Activated gamma-delta T cell treated with Interleukin-2 at 50 U/mL for 16 hours (primary cell): ENCODE measurements at places on chromosomes 5 and 9.
A peak's percentile ranks its signal among the peaks of the same experiment; 100 is the strongest.

DNA sequence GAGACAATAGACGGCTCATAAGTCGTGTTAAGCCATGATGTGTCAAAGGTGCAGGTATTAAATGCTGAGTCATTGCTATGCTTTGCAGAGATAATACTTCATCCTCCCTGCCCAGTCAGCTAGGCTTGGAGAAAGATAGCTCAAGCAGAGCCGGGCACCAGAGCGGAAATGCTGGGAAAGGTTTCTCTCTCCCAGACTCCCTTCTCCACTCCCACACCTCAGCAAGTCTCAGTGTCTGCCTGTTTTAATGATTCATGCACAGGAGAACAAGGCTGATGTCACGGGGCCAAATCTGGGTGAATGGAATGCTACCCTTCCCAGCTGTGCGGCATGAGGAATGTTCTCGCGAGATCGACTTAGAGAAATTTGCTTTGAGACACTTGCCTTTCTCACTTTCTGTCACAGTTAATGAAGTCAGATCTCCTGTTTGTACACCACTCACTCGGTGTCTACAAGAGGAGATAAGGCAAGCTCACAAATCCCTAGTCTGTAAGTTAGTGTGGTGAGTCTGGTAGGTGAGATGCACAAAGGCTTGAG, 204.4 kb downstream of the EFNA5 start:
- no peak for DNase-seq

- no peak for DNase-seq
Measured at GRCh38 chr9:75372499-75373268, 284.4 kb downstream of the OSTF1 start.

DNA sequence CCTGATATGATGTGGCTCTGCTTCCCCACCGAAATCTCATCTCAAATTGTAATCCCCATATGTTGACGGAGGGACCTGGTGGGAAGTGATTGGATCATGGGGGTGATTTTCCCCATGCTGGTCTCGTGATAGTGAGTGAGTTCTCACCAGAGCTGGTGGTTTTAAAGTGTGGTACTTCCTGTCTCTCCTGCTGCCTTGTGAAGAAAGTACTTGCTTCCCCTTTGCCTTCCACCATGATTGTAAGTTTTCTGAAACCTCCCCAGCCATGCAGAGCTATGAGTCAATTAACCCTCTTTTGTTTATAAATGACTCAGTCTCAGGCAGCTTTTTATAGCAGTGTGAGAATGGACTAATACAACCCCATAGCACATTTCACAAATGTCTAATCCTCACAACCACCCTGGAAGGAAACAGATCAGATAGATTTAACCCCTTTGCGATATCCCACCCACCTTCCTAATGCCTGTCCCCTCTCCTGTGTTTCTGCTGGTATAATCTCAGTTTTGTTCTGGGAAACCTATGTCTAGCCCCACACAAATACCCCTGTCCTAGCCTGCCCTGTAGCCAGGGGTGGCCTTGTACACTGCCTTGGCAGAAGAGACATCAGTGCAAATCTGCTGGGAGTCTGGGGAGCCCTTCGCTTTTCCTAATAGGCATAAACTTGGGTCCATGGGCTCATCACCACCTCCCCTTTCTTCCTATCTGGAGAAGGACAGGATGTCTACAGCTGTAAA, 157.0 kb upstream of the RAI14 start:
- no peak for DNase-seq

DNA sequence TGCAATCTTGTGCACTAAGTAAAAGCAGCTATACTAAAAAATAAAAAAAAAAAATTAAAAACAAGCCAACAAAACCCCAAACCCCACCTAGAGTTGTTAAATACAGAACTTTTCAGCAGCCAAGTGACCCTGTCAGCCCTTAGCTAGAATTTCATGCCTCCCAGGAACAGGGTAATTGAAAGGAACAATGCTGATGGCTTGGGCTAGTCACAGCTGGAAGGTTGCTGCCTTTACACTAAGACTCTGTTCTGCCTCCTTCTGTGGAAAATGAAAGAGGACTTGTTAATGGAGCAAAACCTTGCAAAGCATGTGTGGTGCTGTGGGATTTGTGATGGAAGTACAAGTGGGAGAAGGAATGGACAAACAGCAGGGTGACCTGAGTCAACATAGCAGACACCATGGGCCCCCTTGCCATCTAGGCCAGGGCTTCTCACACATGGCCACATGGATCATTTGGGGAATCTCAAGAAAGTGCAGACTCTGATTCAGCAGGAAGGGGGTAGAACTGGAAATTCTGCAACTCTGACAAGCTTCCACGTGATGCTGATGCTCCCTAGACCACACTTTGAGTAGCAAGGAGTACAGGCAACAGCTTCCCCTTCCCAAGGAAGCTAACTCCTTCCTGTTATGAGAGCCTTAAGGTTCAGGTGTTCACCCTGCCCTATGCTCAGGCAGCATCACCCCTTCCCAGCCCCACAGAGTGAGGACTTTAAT, 14.9 kb upstream of the TMEM252 start:
- no peak for DNase-seq

GRCh38 chr5:72829707-72830106, 13.2 kb downstream of the TNPO1 start:
- no peak for DNase-seq

GRCh38 chr9:23232831-23233230, 593.2 kb downstream of the ELAVL2 start:
- DNase-seq: no peak

GRCh38 chr9:98639133-98639532, 69.6 kb downstream of the GABBR2 start:
- no peak for DNase-seq

- DNase-seq: no peak
Measured at GRCh38 chr9:89528540-89528939, 30.6 kb upstream of the SEMA4D start.

- DNase-seq: no peak
Measured at GRCh38 chr5:1095990-1096363, 15.9 kb downstream of the SLC12A7 start.

DNA sequence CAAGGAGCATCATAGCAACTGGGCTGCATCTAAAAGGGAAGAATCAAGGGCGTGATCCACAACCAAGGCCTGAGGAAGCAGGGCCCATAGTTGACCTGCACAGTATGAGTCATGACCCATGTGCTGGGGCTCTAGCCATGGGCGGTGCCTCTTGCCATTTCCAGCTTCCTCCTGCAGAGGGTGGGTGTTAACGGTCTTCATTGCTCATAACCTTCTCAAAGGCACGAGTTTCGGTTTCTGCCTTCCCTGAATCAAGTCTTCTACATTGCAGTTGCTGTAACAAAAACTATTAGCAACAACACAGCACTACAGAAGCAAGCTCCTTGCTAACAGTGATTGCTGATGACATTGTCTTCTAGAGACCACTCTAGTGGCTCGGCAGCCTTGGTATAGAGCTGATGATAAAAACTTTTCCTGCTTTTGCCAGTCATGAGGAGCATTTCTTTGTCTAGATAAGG, 66.9 kb downstream of the CTSL start:
- no peak for DNase-seq

GRCh38 chr5:15933259-15934207, 246.1 kb downstream of the MARCHF11 start:
- no peak for DNase-seq

GRCh38 chr9:12923468-12924009, 148.7 kb downstream of the LURAP1L start:
- no peak for DNase-seq

GRCh38 chr5:53173083-53173482, 63.5 kb upstream of the MOCS2 start:
- no peak for DNase-seq

GRCh38 chr9:1550636-1551035, 464.5 kb upstream of the SMARCA2 start:
- no peak for DNase-seq

DNA sequence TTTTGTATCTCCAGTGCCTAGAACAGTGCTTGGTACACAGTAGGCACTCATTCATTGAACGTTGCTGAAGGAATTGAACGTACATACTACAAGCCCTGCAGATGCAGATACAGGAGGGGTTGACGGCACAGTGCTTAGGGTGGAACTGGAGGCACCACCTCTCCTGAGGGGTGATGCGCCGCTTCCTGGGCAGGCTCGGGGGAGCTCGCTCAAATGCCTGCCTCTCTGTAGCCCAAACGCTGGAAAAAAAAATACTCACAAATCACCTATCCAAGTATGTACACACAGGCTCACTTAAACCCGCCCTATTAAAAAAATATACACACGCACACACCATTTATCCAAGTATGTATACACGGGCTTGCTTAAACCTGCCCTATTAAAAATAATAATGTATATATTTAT, 536 bp upstream of the COMMD10 start:
- DNase-seq: no peak

GRCh38 chr5:141186897-141187512, at the start of gene PCDHB9:
Gene PCDHB9, plus strand, starts transcription at chr5:141187161. Its CDS starts 158 bp downstream, at chr5:141187319.
- DNase-seq: no peak

DNA sequence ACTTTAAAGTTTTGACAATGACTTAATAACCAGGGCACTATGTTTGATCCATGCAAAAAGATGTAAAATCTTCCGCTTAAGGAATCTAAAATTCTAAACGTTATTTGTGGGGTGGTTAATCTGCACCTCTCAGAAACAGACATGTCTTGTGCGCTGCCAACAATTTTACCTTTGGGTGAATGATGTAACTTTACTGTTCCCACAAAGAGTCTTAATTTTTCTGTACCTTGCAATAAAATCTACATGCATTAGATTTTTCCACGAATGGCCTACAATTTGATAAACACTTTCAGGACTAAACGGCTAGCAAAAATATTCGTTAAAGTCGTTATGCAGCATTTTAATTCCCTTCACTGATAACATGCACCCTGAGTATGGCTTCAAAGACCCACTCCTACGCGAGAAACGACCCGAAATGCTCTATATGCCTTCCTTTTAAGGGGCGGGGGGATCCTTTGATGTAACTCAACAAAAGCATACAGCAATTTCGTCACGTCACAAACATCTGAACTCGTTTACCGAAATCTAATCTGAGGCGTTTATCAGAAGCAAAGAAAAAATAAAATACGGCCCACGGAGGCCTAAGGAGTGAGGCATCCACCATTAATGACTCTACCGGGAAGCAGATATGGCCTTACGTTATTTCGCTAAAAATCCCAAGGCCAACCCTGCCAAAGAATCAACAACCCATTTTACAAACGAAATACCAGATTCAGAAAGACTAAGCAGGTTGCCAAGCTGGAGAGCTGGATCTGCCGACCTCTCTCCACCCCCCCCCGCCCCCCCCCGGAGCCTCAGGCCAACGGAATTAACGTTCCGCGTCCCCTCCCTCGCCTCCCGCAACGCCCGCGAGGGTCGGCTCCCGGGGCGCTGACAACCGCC, 621 bp downstream of the AK6 start:
- DNase-seq: peak; percentile 11

GRCh38 chr5:91840412-91840811, 457.3 kb upstream of the ARRDC3 start:
- DNase-seq: no peak

GRCh38 chr9:116152390-116152789, 1.2 kb upstream of the PAPPA start:
- DNase-seq: no peak

GRCh38 chr9:71795097-71795813, 26.9 kb upstream of the CEMIP2 start:
- DNase-seq: no peak

GRCh38 chr9:88502552-88503034, 32.4 kb upstream of the NXNL2 start:
- no peak for DNase-seq

DNA sequence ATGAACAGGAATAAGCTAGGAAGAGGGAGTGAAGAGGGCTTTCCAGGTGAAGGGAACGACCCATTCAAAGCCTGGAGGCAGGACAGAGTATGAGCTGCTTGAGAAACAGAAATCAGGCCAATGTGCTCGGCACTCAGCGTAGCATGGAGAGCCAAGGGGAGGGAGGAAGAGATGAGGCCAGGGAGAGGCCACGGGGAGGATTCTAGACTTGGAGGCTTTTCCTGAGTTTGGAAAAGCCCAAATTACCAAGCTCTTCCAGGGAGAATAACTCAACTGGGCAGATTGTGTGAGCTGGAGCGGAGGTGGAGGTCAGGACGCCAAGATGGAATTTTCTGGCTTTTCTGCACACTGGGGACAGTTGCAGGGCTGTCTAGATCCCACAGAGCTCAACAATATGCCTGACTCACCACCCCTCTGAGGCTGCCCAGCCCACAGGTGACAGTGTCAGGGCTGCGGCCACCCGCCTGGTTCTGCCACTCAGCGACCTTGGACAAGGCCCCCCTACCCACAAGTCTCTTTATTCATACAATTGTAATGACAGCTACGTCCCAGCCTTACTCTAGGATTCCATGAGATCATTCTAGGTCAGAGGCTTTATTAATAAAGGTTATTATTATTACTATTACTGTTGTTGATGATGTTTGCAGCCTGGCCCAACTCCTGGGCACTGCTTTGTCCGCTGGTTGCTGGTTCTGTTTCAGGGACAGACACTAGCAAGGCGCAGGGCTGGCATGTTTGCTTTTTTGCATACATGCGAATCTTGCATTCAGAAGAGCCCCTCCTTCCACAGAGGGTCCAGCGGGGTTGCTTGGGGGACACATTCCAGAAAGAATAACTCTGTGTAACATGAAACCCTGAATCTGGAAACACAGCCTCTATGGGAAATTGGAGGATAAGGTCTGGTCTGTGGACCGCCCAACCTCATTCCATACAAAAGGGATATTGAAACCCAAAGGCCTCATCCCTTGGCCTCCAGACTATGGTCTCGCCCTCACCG, 9.4 kb upstream of the LMX1B start:
- no peak for DNase-seq

DNA sequence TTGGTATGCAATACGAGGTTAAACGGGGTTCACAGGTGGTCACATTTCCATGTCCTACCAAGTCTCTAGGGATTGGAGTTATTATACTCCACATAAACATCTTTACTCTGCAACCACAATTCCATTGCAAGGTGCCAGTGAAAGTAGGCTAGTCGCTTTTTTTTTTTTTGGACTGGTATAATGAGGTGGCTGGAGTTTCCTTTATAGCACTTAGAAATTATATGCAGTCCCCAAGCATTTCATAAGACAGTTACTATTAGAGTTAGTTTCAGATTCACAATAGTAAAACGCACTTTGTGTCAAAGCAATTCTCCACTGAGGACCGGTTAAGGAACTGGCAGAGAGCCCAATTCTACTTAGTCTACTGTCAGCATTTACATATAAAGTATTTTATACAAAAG, 1.4 kb downstream of the MEF2C start:
- no peak for DNase-seq

DNA sequence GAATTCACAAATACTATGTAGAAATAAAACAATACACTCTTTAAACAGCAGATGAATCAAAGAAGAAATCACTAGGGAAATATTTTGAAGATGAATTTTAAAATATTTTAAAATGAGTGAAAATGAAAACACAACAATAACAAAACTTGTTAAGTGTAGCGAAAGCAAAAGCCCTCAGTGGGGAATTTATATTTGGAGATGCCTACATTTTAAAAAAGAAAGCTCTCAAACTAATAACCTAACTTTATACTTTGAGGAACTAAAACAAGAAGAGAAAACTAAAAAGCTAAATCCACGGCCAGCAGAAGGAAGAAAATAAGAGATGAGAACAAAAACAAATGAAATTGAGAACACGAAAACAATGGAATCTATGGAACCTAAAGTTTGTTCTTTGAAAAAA, 22.7 kb downstream of the SPDL1 start:
- DNase-seq: no peak
